Occipital lobe (tissue), 3 donors: ENCODE measurements at places on chromosomes 2 and 18.

DNA sequence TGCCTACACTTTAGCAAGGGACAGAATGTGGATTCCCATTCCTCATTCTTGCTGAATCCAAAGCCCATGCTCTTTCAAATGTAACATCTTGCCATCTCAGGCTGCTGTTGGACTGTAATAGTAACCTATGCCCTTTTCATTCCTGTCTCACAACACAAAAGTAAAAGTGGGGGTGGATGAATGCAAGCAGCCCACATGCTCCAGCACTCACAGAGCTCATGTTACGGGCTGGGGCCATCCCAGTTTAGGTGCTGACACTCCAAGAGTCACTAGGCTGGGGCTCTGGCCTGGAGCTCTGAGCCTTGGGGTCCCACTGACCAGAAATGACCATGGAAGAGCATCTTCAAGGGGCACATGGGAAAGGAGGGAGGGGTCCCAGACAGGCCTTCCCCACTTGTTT, 47.6 kb downstream of the CCBE1 start:
- no peak for DNase-seq

GRCh38 chr2:75607400-75607798, 39.2 kb upstream of the MRPL19 start:
- DNase-seq = no peak

DNA sequence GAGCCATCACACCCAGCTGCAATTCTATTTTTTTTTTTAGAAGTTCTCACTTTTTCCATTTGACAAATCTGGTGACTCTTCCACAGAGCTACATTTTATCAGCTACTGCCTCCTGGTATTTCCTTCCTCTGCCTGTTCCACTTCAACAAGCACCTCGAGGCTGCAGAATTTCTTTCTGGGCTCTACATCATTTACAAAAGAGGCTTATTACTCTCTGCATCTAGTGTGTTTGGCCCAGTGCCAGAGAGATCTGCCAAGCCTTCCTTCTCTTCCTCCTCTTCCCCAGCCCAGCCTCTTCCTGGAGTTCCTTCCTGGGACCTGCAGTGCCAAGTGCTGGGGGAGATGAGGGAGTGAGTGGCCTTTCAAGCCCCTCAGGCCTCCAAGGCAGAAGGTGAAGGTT, 119.6 kb upstream of the ITGA6 start:
- DNase-seq = no peak

DNA sequence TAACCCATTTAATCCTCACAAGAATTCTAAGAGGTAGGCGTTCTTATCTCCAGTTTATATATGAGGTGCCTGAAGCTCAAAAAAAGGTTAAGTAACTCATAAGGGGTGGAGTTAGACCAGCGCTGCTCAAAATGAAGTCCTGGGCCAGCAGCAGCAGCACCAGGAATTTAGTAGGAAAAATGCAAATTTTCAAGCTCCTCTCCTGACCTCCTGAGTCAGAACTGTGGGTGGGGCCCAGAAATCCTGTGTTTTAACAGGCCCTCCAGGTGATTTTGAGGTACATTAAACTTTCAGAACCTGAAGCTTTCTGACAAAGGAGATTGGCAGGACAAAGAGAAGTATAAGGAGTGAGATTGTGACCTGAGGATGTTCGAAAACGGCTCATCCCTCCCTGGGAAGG, 66.0 kb upstream of the CCDC85A start:
- no peak for DNase-seq

GRCh38 chr18:68414407-68414806, 300.5 kb downstream of the TMX3 start:
- DNase-seq = no peak

DNA sequence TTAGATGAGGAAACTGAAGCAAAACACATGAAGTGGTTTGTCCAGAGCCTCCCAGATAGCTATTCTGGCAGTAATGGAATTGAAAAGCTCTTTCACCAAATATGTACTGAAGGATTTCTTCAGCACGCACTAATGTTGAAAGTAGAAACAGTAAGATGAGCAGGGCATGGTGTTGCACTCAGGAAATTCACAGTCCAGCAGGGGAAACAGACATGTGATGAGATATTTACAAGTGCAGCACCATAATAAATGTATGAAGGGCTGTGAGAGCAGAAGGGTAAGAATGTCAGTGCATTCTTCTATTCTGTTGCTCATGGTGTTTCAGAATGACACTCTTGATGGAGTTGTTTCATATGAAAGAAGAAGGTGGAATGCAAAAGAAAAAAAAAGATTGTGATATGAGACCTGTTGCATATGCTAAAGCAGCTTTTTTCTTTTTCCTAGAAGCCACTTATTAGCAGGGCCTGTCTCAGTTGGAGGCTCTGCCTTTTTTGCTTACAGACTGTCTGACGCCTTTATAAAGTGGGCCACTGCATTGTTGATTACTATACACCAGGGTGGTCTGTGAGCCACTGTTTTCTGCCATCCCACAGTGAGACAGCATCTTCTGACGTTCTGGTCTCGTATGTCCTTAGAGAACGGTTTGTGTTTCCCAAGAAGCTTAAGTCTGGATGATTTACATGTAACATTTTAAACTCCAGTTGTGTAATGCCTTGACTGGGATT, 516.9 kb downstream of the ARHGAP15 start:
- no peak for DNase-seq
